Right lung (tissue), 10 donors: ENCODE measurements at places on chromosomes 1 and 21.

- DNase-seq: no peak
Measured at GRCh38 chr1:61253059-61253735, 170.8 kb downstream of the NFIA start.

DNA sequence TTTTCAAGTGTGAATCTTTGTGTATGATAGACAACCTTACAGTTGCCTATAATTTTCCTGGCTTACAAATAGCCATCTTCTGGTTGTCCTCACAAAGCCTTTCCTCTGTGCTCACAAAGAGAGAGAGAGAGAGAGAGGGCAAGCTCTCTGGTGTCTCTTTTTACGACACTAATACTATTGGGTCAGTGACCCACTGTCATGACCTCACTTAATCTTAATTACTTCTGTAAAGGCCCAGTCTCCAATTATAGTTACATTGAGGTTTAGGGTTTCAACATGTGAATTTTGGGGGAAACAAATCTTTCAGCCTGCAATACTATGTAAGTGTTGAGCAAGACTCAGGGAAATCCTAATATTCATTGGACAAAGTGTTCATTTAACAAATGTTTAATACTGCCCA, 167.4 kb upstream of the COL11A1 start:
- no peak for DNase-seq

DNA sequence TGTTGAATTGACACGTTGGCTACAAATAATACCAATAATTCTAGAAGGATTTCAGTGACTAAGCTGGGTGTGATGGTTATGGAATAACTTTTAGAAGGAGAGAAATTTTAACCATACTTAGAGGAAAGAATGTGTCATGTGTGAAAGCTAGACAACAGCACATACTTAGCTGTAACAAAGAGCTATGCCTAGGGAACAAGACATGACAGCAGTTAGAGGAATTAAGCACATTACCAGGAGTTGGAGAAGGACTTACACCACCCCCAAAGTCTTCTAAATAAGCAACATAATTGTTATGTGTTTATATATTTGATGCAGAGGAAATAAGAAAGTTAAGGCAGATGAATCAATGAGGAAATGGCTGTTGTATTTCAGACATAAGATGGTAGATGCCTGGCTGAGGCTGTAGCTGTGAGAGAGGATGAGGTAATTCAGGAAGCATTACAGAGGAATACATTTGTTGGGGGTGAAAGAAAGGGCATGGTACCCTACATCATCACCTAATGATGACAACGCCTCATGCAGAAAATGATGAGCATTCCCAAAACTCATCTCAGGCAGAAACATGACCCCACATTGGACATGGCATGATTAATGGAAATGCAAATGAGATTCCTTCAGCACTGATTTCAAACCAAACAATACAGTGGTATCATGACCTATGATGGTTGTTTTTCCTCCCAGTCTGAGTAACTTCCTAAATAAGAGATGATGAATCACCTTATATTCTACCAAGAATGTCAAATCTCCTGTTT, 211.5 kb downstream of the LHX8 start:
- no peak for DNase-seq

- DNase-seq: no peak
Measured at GRCh38 chr1:109300650-109301151, 6.1 kb downstream of the MYBPHL start.
